ENCODE measurements at places on chromosomes 7 and 10. TPM values are rescaled to one million over a fixed set of nuclear protein-coding genes. Genes with fewer than 3 reads are reported as not detected.

CALN1 gene
- 30.0 TPM for total RNA-seq

OR2A42 gene
- total RNA-seq = 0.10 TPM

NRG3 gene
- total RNA-seq = 10.2 TPM

TUBB8 gene
- not detected for total RNA-seq

TMEM130 gene
- 36.3 TPM for total RNA-seq

CALML3 gene
- total RNA-seq = not detected

PON1 gene
- total RNA-seq = 0.61 TPM

WEE2 gene
- total RNA-seq = 0.30 TPM

CAMK1D gene
- 29.6 TPM for total RNA-seq

Data from spinal cord (tissue), 10 donors.